ENCODE measurements at places on chromosomes 13 and 19.
A peak's percentile ranks its signal among the peaks of the same experiment; 100 is the strongest.

DNA sequence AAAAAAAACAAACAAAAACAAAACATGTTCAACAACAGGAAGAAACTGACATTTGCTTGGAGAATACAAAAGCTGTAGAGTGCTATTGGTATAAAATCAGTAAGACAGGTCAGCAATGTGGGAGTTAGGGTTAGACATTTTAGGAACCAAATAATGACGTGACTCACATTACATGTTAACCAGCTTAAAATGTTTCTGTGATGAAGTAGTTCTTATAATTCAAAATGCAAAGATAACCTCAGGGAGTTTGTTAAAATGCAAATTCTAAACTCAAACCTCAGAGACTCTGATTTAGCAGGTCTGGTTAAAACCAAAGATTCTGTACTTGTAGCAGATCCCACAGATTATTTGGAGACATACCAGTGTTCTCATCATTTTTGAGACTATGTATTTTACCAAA lies 549.4 kb upstream of the SLITRK1 start:
- DNase-seq = no peak

DNA sequence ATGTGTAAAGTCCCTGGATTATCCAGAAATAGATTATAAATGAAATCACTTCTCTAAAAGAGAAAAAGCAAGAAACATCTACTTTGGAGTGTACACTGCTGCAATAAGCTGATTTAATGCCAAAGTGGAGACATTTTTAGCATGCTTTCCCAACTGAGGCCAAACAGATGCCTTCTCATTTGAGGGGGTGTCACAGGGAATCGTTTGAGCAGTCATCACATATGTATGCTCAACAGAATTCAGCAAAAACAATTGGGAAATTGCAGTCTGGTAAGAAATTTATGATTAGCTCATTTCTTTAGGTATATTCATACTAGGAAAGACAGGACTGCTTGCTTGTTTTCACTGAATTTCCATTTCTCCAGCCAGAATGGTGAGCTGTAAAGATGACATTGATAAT lies 27.3 kb upstream of the TPP2 start:
- DNase-seq = no peak

GRCh38 chr13:65292488-65292901 lies 1937.6 kb downstream of the PCDH9 start:
- DNase-seq = no peak

DNA sequence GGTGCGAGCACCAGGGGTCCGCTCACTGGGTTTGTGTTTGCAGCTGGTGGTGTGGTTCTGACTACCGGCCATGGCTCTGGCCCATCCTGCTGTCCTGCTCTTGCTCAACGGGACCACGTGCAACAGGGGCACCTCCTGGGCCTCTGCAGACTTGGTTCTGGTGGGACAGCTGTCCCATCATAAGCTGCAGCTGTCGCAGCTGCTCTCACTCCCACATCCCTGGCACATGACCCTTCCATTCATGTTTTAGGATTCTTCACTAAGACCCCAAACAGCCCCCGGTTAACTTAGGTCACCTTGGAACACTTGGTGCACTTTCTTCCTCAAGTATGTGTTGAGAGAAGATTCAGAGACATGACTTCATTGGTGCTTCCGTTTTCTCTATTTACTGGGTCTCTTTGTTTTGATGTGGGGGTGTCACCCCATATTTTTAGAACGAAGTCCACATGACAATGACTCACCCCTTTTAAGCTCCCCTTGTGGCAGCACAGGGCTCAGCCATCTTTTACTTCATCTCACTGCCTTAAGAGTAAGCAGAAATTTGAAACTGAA lies 68.4 kb upstream of the ARHGEF7 start:
- DNase-seq = no peak

GRCh38 chr19:58150328-58150921 lies at the start of gene ZNF329:
TSS of gene ZNF329 (minus strand) at chr19:58150789. CDS start at chr19:58129503, 21,286 bp downstream.
- DNase-seq = peak; percentile 75

GRCh38 chr13:27283906-27284493 lies 13.4 kb downstream of the RASL11A start:
- DNase-seq = no peak

- DNase-seq = no peak
Measured at GRCh38 chr19:50401605-50402450, 16.9 kb upstream of the SPIB start.
